Activated CD4-positive, alpha-beta T cell treated with anti-CD3 and anti-CD28 coated beads, Interleukin-2, amount 50 U/mL, for 16 hours (primary cell): ENCODE measurements at places on chromosomes 3 and 15.

GRCh38 chr15:84810073-84810840, 6.9 kb upstream of the ALPK3 start:
- no peak for DNase-seq

- DNase-seq = no peak
These were observed 218.6 kb downstream of the KLF13 start for GRCh38 chr15:31545257-31545656.

DNA sequence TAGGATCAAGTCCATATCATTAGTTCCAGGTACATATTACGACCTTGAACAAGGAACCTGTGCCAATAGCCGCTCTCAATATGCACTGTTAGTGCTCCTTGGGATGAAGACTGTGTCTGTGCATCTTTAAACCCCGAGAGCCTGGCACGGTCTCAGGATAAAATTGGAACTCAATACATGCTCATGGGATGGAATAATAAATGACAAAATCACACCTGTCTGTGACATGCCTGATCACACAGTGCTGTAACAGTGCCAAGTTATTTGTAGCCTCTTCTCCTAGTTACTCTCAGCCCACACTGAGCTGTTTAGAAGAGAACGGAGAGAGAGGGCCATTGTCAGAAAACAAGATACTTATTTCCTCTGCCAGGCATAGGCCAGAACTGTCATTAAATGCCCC, 82.2 kb downstream of the SSR3 start:
- no peak for DNase-seq

DNA sequence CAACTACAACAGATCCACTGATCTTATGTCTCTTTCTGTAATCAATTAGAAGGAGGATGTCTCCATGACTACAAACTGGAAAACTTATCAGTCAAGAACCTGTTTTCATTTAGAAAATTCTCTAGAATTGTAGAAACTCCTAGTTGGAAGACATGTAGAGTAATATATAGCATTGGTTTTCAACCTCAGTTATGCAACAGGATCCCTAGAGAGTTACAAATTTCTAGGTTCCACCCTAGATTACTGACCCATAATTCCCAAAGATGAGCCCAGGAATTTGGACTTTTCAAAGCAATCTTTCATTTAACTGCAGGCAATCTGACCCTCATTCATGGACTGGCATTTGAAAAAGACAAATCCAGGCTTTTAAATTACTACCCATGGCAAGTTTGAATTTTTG, 116.9 kb upstream of the RAP2B start:
- DNase-seq = no peak

DNA sequence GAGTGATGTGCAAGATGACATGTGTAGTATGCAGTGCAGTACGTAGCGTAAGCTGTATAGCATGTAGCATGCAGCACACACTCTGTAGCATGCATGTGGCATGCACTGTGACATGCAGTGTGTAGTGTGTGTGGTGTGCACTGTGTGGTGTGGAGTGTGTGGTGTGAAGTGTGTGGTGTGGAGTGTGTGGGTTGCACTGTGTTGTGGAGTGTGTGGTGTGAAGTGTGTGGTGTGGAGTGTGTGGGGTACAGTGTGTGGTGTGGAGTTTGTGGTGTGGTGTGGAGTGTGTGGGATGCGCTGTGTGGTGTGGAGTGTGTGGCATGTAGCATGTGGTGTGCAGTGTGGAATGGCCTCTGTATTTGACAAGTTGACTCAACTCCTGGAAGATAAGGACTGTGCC, 39.2 kb downstream of the ROPN1B start:
- DNase-seq = no peak

DNA sequence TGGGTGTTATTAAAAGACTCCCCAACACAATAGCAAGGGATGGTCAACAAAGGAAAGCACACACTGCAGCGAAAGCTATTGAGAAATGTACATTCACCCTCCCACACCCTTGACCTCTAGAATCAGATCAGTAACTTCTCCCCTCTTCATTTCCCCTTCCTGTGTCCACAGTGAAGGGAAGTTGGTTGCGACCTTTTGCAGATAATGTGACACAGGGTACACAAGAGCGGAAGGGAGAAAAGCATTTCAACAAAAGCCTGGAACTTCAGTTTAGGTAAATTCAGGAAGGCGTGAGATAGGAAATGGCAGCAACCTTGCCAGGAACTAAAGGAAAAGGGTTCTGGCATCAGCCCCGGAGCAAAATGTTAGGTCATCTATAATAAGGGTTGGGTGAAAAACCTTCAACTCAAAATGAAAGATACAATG, 899.8 kb downstream of the MCTP2 start:
- DNase-seq = no peak

GRCh38 chr15:55774113-55774970, 31.4 kb upstream of the PRTG start:
- peak; percentile 53 for DNase-seq

GRCh38 chr3:14117468-14118399, 6.9 kb downstream of the CHCHD4 start:
- DNase-seq = no peak

DNA sequence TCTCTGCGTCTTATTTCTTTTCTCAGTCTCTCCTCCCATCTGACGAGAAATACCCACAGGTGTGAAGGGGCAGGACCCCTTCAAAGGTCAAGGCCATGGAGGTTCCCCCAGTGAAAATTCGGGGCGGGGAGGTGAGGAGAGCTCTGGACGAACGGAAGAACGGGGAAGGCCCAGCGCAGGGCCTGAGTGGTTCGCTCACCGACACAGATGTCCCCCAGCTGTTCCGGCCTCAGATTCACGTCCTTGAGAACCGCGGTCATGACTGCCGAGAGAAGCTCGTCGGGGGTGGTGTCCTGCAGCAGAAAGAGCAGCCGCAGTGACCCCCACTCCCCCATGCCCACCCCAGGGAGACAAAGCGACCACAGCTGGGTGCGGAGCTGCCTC, 542 bp downstream of the ACAA1 start:
- DNase-seq = no peak

DNA sequence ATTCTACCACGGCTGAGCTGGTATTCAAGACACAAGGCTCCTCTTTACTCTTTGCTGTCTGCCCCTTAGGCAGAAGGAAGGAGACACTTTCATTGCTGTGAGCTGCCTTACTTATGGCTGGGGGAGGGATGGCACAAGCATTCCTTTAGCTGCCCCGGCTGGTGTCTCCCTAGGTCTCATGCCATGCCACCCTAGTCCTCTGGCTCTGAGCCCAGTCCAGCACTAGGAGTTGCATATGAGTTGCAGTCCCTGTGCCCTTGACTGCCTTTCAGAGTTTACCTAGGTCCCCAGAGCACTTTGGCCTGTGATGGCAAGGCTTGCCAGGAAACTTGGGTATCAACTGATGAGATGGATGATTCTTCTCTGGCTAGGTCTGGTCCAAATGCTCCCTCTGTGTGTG, 296.4 kb downstream of the RBMS3 start:
- DNase-seq = no peak

DNA sequence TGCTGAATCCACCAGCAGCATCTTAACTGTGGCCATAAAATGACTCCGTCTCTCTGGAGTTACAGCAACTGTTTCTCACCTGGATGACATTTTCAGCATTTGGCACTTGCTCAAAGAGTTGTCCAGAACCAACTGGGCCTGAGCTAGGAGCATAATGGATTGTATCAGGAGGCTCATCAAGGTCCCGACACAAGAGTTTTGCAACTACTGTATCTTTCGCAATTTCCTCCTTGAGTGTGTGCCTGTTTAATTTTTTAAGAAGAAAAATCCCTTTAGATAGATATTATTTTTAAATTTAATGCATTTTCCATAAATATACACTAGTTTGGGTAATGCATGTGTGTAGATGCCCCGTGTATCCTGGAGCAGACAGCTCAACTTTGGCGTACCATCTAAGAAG, 44.3 kb upstream of the C3orf49 start:
- no peak for DNase-seq

GRCh38 chr3:162073422-162073975, 576.9 kb downstream of the OTOL1 start:
- DNase-seq = no peak

DNA sequence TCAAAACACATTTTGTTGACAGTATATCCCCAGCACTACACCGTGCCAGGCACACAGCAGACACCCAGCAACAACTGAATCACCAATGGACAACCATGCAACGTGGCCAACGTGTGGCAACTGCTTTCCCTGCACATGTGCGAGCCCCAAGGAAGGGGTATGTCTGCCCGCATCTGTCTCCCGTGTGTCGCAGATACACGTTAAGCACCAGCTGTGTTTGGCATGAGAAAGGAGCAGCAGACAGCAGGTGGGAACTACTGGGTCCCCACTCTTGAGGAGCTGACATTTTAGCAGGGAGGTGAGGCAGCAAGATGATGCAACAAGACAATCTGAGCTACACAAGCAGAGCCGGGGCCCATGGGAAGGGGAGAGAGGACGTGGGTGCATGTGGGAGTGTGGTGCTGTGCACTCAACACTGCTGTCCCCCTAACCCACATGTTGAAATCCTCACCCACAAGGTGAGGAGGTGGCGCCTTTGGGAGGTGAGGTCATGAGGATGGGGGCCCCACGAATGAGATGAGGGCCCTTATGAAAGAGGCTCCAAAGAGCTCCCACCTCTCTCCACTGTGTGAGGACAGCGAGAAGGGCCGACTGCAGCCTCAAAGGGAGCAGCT, 56.2 kb downstream of the ROPN1B start:
- no peak for DNase-seq
